ENCODE measurements at places on chromosomes 3 and 15.

DNA sequence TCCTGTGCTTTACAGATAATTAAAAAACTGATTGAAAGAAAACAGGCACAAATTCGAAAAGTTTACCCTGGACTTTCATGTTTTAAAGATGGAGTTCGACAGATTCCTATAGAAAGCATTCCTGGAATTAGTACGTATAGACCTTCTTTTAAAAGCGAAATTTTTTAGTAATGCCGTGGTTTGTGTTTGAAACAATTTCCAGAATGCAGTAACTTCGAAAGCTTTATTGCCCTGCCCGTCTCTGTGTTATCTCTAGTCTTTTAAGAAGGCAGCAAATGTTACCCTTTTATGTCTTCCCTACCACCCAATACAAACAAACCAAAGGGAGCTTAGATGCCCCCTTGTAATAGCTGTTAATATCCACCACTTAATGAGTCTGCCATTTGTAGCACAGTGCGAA lies 39.7 kb downstream of the SGO1 start:
- DNase-seq, result no peak

- DNase-seq, result no peak
Observed at GRCh38 chr3:58421004-58421403, 12.6 kb downstream of the PDHB start.

GRCh38 chr15:62119227-62119864 lies 45.7 kb downstream of the C2CD4B start:
- no peak for DNase-seq

DNA sequence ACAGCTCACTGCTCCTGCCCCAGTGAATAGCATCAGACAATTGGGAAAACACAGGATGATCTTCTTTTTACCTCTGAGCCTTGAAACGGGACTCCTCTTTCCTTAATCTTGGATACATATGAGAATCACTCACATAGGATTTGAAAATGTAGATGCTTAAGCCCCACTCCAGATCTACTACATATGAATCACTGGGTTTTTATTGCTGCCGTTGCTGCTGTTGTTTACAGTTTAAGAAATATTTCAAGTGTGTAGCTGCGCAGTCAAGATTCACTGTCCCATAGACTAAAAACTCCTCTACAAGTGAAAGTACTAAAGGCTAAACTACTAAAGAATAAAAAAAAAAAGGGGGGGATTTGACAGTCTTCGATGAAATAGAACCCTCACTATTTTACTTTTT lies 765.9 kb downstream of the NTRK3 start:
- no peak for DNase-seq

DNA sequence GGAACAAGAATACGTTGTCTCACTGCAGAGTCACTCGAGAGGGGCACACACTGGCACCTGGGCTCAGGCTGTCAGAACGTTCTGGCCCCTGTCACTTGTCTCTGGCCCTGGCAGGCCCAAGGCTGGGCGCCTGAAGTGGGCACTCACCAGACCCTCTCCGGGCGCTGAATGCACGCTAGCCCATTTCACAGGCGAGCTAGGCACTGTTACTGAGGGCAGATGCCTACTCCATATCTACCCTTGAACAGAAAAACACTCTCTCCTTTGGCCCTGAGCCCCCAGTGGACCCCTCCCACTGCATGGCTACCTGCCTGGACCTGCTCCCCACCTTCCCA lies 42.3 kb upstream of the IQSEC1 start:
- no peak for DNase-seq

GRCh38 chr15:82951472-82952157 lies 905 bp downstream of the HOMER2 start:
- DNase-seq, result no peak

GRCh38 chr15:89948796-89949195 lies 36.0 kb upstream of the ARPIN start:
- no peak for DNase-seq

GRCh38 chr3:162764808-162765071 lies 1268.1 kb downstream of the OTOL1 start:
- DNase-seq, result no peak

DNA sequence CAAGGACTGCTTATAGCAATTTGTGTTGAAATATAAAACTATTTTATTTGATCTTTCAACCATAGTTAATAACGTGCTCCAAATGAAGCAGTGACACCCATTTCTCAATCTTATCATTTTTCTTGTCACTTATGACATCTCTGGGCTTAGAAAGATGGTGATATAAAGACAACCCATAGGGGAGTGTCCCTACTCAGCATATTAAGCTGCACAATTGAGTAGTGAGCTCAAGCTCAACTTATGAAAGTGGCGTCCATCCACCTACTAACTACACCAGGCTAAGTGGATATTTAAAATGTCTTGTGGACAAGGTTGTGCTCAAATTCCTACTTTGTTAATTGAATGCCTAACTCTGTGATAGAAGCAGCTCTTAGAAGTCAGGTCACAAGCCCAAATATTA lies 46.7 kb downstream of the SLC9C1 start:
- no peak for DNase-seq

DNA sequence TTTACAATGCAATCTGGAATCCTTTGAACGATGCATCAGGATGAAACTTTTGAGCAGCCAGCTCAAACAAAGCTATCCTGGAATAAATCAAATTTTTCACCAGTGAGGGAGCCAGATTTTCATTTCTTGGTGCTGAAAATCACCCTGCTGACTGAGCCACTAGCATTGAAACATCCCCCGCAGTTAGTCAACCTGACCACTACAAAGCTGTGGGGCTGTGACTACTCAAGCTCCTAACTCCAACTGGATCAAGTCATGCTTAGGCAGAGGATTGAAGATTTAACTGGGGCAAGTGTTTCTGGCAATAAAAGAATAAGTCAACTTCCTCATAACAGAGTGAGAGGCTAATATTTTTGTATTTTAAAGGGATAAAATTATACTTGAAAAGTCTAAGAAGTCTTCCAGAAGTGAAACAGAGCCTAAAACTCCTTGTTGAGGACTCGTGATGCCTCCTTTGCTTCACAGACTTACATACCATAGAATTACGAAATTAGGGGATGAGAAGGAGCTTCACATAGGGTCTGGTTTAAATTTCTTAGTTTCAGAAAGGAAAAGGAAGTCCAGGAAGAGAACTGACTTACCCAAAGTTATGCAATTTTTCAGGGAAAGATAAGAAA lies 177.8 kb downstream of the SERPINI1 start:
- peak; percentile 16 for DNase-seq

DNA sequence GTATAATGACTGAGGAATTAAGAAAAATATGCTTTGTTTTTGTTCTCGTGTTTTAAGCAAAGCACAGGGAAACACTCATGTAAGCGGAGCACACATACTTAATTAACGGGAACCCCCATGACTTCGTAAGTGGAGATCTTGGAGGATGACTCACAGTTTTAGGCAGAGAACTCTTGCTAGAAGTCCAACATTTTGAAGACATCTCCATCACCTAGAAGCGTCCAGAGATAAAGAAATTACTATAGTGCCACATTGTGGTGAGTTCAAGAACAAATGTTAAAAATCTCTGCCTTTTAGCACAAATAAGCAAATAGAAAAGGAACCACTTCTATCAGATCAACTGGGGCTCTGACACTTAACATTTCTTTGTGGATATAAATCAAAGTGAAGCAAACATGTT lies 194.1 kb upstream of the ARHGEF26 start:
- peak; percentile 26 for DNase-seq

DNA sequence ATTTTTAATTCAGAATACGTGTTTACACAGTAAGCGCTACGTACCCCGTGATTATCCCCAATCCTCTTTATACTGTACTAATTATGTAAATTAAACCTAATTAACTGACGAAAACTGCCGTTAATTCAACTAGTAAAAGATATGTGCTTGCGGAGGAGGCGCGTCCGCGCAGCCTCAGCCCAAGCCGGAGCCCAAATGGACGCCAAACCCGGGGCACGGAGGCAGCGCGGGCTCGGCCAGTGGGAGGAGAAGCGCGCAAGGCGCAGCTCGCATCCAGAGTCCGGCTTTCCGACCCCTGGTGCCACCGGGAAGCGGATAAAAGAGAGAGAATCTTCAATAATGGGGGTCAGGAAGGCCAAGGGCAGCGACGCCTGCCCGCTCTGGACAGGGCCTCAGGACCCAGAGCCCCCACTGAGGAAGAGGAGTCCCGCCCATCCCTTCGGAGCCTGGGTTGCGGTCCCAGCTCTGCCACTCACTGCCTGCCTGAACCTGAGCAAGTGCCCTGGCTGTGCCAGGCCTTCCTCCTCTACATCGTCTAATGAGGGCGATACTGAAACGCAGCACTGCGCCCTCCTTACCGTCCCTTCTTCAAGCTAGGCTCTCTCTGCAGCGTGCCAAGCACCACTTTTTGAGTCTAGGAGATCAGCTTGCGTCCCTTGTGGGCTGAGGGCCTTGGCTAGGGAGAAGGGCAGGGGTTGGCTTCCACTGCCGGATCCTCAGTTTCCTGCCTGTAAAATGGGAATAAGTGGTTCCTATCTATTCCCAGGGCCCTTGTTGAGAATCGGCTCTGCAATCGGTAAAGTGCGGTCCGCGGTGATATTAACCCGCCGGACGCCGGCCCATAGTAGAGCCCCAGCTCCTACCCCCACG lies 5.0 kb upstream of the SKOR1 start:
- no peak for DNase-seq

- DNase-seq, result no peak
Observed at GRCh38 chr3:30502051-30502741, 104.2 kb upstream of the TGFBR2 start.

GRCh38 chr3:69767571-69767970 lies 28.3 kb downstream of the MITF start:
- DNase-seq, result no peak

- DNase-seq, result no peak
Observed at GRCh38 chr3:117566926-117567325, 857.3 kb downstream of the TUSC7 start.

GRCh38 chr15:69317392-69317841 lies 18.7 kb downstream of the PAQR5 start:
- no peak for DNase-seq

- peak; percentile 53 for DNase-seq
Observed at GRCh38 chr3:150410311-150411105, 2.4 kb downstream of the TSC22D2 start.

DNA sequence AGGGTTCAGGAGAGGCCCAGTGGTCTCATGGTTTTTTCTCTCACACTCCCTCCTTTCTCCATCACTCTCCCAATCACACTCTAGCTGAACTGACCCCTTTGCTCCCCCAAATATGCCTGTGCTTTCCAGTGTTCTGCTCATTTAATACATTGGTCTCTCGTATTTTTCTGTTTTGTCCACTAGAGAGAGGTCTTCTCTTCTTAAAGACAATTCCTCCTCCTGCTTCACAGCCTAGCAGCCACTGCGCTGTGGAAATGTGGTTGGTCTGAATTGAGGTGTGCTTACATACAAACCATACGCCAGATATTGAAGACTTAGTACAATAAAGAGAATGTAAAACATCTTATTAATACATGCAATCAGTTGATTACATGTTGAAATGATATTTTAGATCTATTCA lies 60.6 kb upstream of the XCR1 start:
- DNase-seq, result no peak

DNA sequence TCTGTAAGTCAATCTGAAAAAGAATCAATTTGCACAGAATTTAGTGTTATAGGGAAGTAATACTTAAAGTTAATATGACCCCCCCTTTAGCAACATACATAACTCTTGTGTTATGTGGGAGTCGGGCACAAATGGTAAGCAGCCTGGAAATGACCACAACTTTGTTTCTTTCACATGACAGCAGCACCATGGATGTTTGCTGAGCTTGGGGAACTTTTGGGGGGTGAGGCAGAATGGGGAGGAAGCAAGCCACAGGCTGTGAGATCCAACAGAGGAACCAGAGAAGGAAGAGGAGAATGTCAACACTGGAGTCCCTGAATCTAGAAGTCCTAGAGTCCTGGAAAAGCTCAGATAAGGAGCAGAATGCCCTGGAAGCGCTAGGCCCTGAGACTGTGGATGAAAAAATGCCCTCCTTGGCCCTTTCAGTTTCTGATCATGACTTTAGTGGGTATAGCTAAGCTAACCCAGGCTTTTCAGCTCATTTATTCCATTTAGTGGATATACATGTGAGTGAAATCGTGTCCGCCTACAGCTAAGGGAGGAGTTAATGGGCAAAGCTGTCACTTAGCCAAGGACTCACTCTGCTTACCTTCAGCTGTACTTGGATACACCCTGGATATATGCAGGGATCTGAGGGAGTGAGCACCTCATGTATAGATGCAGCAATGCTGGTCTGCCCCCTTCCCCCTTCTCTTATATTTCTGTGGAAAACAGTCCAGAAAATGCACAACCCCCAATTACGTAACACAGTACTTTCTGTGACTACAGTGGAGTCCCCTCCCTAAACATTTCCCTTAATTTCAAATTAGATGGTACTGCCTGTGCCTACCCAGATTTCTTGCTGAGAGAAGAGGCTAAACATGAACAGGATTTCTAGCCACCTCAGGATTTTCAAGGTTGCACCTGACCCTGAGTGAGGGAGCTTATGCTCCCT lies 39.1 kb downstream of the CFAP91 start:
- no peak for DNase-seq

- no peak for DNase-seq
Observed at GRCh38 chr3:134366928-134367811, 7.1 kb downstream of the AMOTL2 start.

- DNase-seq, result peak; percentile 42
Observed at GRCh38 chr15:41811432-41812195, 16.3 kb upstream of the JMJD7 start.

- DNase-seq, result no peak
Observed at GRCh38 chr3:193714523-193715137, 121.6 kb downstream of the OPA1 start.

- no peak for DNase-seq
Observed at GRCh38 chr3:15711281-15711680, 86.5 kb downstream of the ANKRD28 start.

GRCh38 chr3:114718071-114718897 lies 424.5 kb downstream of the TIGIT start:
- no peak for DNase-seq

DNA sequence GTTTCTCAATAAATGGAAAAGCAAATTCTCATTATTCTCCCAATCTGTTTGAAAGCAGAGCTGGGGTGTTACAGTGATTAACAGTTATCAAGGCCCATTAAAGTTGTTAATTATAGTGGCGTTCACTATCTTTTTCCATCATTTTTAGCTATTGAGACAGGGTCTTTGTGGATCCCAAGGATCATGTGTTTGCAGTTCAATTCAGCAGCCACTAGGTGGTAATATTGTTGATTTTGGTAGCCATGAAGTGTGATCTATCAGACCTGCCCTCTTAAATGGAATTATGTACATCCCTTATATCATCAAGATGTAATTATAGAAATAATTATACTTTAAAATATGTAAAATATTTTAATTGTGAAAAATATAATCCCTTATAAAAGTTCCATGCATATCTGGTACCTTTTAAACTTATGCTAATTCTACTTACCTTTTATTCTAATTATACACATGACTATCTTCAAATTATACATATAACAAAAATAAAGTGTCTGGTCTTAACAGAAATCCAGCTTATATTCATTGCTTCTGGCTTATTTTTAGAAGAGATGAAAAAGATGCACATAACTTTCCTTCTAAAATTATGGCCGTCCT lies 126.4 kb downstream of the GREM1 start:
- peak; percentile 57 for DNase-seq
